ENCODE measurements at places on chromosomes 1 and 21.

- DNase-seq, result peak; percentile 27
These were observed 64.4 kb upstream of the RPL11 start for GRCh38 chr1:23627069-23627735.

DNA sequence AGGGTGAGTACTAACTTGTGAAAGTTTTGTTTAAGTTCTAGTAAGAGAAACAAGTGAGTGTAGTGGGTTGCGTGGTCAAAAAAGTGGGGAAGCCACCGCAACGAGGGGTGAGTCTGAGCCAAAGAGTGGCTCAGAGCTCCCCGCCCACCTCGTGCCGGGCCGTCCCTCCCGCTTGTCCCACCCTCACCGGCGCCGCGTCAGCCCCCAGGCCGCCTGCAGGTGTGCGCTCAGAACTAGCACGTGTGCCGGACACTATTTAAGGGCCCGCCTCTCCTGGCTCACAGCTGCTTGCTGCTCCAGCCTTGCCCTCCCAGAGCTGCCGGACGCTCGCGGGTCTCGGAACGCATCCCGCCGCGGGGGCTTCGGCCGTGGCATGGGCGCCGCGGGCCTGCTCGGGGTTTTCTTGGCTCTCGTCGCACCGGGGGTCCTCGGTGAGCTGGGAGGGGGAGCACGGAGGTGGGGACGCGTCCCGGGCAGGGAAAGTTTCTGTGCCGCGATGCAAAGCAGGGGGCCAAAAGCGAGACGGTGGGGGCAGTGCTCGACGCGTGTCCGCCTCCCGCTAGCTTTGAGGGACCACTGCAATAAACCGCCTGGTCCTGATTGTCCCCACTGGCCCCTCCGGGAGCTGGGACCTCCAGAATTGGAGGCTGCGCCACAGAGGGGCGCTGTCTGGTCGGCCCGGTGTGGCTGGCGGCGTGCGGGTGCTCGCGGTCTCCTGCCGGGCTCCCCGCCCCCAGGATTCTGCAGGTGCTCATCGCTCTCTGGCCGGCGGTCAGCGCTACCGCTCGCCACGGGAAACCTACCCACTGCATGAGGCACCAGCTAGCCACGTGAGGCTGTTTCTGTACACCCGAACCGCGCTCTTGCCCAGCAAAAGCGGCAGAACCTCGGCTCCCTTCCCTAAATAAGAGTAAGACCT lies at the start of gene CR2:
TSS of gene CR2 (plus strand) at position 283 of the 919 bp plus-strand sequence. CDS start at position 374, 91 bp downstream.
- DNase-seq, result no peak

DNA sequence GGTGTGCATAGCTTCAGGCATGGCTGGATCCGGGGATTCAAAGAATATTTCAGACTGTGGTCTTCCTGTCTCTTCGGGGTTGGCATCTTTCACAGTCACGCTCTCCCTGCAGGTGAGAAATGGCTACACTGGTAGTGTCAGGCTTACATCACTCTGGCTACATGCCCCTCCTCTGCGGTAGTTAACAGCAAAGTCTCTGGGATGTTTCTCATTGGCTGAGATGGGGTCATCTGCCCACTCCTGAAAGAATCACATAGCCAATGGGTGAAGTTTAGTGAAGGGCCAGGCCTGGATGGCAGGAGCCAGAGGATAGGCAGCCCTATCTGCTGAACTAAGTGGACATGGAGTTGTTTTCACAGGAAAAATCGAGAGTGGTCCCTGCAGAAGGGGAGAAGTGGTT lies 356.5 kb downstream of the MATN1 start:
- no peak for DNase-seq

- DNase-seq, result no peak
These were observed 618 bp downstream of the CLCC1 start for GRCh38 chr1:108962681-108963051.

GRCh38 chr1:89171067-89171438 lies 4.8 kb downstream of the GBP7 start:
- DNase-seq, result no peak

DNA sequence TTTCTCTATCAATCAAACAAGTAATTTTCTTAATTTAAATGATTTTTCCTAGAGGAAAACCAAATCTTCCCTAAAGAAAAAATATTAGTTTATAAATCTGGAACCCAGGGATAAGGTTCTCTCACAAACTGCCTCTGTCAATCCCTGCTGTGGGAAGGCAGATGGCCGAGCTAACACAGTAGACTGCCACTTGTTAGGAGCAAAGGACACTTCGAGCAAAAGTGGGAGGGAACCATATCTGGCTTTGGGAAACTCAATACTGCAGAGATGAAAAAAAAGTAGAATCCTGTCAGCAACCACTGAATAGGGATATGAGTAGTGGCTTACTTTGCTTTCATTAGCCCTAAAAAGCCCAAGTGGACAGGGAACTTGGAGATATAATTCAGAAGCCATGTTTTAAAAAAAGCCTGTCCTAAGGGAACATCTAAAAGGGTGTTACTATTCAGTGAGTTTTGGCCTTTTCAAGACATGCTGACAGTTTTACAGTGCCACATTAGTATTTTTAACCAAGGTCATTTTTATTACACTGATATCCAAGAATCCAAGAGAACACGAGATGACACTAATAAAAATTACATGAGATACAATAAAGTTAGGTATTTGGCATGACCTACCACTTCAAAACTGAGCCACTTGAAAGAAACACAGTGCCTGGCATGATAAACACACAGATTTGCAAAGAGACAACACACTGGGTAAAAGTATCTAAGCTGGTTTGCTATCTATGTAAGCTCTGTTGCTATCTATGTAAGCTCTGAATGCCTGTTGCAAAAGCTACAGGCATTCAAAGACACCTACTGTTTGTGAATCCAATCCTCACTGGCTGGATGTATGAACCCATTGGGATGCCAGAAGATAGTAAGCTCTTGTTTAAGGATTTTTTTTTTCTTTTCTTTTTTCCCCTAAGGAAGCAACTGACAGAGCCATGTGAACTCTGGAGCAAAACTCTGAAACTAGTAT lies 21.4 kb downstream of the TEX38 start:
- DNase-seq, result no peak

GRCh38 chr1:184194236-184194635 lies 142.7 kb downstream of the TSEN15 start:
- no peak for DNase-seq

- DNase-seq, result no peak
These were observed 32.8 kb upstream of the RNF19B start for GRCh38 chr1:32997381-32997891.

- no peak for DNase-seq
These were observed 10.3 kb upstream of the TTF2 start for GRCh38 chr1:117049857-117050256.

GRCh38 chr1:240399381-240399780 lies 212.6 kb downstream of the GREM2 start:
- no peak for DNase-seq

Data from NCI-H187 (cell line).